Motor neuron (in vitro differentiated cells): ENCODE measurements at places on chromosomes 12 and 14. TPM values are rescaled to one million over a fixed set of nuclear protein-coding genes. Genes with fewer than 3 reads are reported as not detected.

DNA sequence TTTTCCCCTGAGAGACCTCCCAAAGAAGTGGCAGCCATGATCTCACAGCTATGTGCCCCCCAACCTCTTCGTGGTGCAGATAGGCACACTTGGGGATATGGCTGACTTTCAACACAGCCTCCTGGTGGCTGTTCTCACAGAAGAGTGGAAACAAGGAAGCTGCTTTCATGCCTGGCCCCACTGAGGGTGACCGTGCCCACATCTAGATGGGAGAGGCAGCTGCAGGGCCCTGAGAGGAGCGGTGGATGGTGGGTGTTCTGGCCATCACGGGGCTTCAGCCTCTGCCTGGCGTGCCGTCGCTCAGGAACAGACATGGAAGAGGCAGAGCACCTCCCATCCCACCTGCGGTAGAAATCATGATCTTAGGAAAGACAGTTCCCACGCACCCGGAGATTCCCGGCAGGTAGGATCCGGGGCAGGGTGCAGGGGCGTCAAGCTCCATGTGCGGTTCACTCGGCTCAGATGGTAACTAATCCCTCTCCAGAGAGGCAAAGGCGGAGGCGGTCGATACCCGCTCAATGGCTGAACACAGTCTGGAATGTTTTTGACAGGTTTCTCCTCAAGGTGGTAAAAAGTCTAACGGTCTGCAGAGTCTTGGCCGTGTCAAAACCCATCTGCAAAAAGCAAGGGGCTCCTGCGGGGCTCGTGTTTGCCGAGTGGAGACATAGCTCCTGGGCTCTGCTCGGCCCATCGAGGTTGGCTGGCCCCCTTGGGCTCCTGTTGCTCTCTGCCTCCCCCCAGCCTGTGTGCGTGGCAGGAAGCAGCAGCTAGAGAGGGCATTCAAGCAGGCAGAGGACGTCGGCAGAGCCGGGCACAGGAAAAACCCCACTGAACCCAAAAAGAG, 225.2 kb upstream of the RTL1 start:
- ATAC-seq: no peak

DNA sequence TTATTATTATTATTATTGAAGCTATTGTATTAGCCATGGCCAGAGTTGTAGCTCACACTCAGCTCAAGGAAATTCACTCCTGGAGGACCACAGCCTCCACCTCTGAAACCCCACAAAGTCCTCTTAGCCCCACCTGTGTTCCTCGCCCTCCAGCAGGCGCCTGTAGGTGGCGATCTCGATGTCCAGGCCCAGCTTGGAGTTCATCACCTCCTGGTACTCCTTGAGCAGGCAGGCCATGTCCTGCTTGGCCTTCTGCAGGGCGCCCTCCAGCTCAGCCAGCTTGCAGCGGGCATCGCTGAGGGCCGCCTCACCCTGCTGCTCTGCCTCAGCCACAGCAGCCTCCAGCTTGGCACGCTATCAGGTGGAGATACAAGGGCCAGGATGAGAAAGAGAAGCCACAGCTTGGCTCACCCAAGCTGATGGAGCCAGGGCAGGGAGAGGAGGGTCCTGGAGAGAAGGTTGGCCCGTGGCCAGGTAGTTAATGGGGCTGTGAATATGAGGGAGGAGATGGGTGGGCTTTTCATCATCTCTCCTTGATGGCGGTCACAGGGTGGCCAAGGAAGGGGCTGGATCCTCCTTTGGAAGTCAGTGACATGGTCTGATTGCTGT, 5.1 kb downstream of the KRT85 start:
- ATAC-seq: no peak

DNA sequence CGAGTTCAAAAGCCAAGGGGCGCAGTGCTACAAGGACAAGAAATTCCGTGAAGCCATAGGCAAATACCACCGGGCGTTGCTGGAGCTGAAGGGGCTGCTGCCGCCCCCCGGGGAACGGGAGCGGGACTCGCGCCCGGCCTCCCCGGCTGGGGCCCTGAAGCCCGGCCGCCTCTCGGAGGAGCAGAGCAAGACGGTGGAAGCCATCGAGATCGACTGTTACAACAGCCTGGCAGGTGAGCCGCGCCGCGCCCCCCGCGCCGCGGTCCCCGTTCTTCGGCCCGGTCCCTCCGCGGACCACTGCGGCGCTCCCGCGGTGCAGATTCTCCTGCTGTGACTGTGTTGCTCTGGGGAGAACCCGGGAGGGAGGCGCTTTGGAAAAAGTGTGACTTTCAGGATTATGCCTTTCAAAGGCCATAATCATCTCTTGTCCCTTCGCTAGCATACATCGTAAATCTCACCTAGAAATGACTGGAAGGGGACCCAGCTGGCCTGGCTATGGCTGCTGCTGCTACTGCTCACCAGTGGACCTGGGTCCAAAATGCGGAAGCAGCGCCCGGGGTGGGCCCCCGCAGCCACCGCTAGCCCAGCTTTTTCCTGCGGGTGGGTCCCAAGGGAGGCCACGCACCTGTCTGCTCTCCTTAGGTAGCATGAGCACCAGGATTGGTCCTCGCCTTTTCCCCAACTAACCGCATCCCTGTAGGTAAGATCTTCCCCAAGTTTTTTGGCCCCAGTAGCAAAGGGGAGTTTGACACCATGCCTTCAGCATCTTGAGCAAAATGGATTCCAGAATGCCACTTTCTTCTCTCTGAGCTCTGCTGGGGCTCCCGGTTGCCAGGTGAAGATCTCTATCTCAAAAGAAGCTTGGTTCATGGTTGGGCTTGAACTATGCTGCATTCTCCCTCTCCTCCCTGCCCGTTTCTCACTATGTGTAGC, 853 bp downstream of the TTC9 start:
- peak; percentile 39 for ATAC-seq

DNA sequence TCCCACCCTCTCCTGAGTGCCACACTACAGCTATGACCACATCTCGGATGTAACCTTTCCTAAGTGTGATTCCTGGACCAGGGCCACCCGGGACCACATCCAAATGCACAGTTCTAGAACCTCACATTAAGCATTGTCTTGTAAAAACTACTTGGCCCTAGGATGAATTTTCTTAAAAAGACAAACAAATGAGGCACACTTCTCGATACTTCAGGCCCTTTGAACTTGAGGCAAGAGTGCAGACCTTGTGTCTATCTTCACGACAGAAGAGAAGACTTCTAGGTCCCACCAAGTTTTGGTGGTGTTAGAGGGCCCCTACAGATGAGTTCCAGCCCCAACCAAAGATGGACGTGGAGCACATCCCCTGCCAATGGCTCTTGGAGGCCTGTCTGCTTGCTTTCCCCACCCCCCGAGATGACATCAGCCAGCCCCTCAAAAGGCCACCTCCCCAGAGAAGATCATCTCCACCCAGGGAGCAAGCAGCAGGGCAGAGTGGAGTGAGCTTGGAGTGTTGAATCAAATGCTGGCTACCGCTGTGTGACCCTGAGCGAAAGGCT, 9.3 kb downstream of the ISCU start:
- ATAC-seq: no peak

DNA sequence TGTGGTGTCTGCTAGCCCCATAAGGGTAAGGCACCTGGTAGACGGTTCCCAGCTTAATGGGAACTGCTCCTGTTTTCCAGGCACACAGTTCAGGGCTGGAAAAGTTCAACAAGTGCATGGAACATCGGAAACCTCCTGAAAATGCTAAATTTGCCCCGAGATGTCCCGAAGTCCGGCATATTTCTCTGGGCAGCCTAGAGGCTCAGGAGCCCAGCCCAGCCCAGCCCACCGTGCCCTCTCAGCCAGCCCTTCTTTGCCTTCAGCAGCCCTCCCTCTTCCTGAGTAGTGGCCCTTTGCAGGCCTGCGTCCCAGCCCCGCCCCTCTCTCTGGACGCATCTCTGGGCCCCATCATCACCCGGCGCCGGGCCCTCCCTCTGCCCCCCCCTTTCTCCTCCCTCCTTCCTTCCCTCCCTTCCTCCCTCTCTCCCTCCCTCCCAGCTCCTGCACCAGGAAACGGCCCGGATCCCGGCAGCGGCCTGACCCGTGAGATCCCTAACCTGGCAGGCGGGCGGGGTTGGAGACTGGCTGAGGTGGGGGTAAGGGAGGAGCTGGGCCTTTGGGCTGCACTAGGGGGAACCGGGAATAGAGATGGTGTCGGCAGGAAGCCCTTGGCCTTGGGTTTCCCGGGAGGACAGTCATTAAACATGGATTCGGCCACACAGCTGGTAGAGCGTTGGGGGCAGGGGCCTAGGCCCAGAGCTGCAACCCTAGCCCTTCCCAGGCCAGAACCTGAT, at the start of gene BCL2L2:
BCL2L2 (plus strand) TSS at position 422 of the 734 bp plus-strand sequence. CDS start 935 bp downstream, outside the sequence.
- peak; percentile 44 for ATAC-seq

GRCh38 chr12:57895389-57896114, 45.8 kb upstream of the ATP23 start:
- ATAC-seq: no peak

- ATAC-seq: no peak
Observed at GRCh38 chr12:26010293-26010821, 51.9 kb downstream of the RASSF8 start.

DNA sequence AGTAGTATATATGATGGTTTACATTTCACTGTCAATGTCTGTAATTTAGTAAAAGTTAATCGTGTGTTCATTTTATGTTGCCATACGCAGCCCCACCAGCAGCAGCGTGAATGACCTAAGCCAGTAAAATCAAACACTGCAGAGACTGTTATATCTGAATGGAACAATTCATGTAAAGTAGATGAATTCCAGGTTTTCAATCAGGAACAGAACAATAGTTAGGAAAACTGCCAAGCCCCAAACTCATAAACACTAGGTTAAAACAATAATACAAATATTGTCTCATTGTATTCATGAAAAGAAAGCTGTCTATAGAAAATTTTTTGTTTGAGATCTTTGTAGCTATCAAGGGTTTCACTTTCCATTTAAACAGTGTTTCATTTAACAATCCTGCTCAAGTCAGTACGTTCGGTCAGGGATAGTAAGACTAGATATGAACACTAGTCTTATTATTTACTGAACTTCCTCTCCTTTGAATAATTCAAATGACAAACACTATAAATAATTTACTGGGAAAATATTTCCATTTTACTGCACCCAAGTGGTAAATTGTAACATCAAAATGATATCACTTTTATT, 256.8 kb upstream of the FLRT2 start:
- no peak for ATAC-seq

- ATAC-seq: no peak
Observed at GRCh38 chr12:84922693-84923092, 10.1 kb upstream of the SLC6A15 start.

DNA sequence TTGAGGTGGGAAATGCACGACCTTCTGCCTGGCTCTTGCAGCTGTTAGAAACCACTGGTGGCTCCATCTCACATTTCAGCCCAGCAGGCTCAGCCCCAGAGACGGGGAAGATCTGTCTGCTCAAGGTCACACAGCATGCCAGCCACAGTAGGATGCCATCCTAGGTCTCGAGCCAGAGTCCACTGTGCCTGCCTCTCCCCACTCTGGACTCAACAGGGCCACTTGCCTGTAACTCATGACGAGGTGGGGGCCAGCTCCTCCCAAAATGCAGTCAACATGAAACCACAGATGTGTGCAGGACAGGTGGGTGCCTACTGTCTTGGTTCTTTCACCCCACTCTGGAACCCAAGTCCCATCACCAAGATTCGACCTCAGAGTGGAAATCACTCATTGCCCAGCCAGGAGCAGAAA, 23.2 kb downstream of the BCL11B start:
- ATAC-seq: no peak

DNA sequence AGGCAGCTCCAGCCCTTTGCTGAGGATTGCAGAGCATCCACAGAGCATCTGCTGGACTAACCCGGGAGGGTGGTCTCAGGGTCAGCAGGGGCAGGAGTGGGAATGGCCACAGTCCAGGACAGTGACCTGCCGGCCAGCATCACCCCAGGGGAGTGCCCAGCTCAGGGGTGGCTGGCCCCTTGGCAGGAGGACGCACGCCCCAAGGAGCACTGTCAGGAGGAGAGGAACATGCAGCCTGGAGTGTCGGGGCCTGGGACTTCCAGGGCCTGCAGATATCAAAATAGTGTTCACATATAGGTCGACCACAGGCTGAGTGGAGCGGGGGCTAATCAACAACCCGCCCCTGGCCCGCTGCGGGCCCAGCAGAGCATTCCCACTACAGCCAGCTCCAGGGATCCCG, 33.2 kb upstream of the TEX22 start:
- ATAC-seq: no peak

- peak; percentile 44 for ATAC-seq
Observed at GRCh38 chr14:105324080-105324778, 9.7 kb downstream of the PACS2 start.

GRCh38 chr12:90237841-90238240, 529.2 kb upstream of the ATP2B1 start:
- no peak for ATAC-seq

DNA sequence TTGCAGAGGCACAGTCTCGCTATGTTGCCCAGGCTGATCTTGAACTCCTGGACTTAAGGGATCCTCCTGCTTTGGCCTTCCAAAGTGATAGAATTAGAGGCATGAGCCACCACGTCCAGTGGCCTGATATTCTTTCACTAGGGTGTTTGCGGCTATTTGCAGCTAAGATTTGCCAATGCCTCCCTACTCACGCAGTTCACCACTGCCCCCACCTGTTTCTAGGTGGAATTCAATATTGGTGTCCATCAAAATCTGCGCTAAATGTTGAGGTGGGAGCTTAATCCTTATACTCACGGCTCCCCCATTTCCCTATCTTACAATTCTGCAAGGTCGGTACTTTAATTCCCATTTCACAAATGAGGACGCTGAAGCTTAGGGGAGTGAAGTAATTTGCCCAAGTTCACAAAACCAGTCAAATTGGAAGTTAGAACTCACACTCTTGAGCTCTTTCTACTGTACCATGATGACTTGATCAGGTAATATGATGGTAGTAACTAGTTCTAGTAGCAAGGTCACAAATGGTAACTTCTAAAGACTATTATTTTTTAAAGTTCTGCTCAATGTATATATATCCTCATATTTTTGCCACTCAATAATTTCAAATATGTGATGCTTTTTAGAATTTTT, 22.1 kb upstream of the LRRC9 start:
- peak; percentile 39 for ATAC-seq

DNA sequence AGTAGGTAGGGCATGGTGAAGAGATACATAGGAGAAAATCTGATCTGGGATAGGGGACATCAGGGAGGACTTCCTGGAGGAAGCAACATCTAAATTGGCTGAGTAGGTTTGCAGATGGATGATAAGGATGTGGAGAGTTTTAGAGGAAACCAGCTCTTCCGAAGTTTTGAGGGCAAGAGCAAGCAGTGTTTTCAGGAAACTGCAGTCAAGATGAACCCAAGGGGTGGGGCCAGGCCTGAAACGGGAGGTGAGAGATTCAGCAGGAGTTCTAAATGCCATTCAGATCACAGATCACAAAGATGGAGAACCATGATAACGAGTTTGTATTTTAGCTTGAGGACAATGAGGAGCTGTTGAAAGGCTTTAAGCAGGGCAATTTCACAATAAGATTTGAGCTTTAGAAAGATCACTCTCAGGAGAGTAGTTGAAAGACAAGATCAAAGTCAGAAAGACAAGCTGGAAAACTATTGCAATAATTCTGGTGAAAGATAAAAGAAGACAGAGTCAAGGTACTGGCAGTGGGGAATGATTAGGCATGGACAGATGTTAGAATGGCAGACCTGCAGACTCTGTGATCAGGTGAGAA, 70.1 kb upstream of the PLXNC1 start:
- ATAC-seq: no peak

GRCh38 chr12:56308714-56309113, 7.1 kb downstream of the CNPY2 start:
- no peak for ATAC-seq

Gene TSFM
- 15.2 and 19.4 TPM in 2 replicates for total RNA-seq

Gene DHRS4
- 43.1 and 43.6 TPM in 2 replicates for total RNA-seq

Gene EIF2B1
- total RNA-seq: 27.9 and 29.7 TPM in 2 replicates

Gene NEMF
- total RNA-seq: 85.0 and 96.0 TPM in 2 replicates

Gene TMEM117
- 3.3 and 3.7 TPM in 2 replicates for total RNA-seq

Gene SLC2A14
- total RNA-seq: 1.3 and 1.7 TPM in 2 replicates

Gene PDZRN4
- total RNA-seq: 28.8 and 32.8 TPM in 2 replicates

Gene GARIN6
- total RNA-seq: 0.27 and 0.31 TPM in 2 replicates

Gene TBX5
- not detected in 2 replicates for total RNA-seq

Gene TMEM229B
- 0.67 and 1.2 TPM in 2 replicates for total RNA-seq
